Kidney epithelial cell (primary cell): ENCODE measurements at places on chromosomes 16 and 17. TPM values are rescaled to one million over a fixed set of nuclear protein-coding genes. Genes with fewer than 3 reads are reported as not detected.

Gene ZSCAN32
- 8.1 and 12.0 TPM in 2 replicates for total RNA-seq

GRCh38 chr17:58870747-58871146 is 115.1 kb downstream of the PPM1E start:
- no peak for DNase-seq

Gene CLDN9
- 1.0 and 3.1 TPM in 2 replicates for total RNA-seq

GRCh38 chr17:44932787-44933097 is 14.8 kb downstream of the KIF18B start:
- no peak for DNase-seq

Gene LRRC37A
- 2.0 and 2.8 TPM in 2 replicates for total RNA-seq

DNA sequence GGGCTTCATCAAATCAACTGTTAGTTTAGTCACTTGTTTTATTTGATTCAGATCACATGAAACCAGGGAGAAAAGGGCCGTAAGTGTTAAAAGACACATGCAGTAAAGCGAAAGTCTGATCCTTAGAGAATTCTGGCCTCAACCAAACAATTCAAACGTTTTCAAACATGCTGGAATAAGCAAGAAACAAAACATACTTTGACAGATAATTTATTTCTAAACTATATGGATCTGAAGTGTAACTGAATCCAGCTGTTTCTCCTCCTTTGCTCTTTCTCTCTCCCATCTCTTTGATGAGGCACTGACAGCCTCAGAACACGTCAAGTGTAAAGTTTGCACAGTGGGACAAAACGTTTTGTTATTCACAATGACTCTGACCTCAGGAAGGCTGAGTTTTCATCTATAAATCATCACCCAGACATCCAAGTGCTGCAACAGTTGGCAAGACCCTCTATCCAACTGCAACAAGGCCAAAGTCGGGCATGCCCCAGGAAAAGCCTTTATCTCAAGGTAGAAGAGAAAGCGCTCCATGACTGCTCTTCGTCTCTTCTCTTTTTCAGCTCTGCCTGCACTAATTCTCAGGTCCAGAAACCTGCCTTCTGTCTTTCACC is 267.1 kb upstream of the MYOCD start:
- no peak for DNase-seq

Gene MFAP4
- total RNA-seq = 0.68 and 1.3 TPM in 2 replicates

DNA sequence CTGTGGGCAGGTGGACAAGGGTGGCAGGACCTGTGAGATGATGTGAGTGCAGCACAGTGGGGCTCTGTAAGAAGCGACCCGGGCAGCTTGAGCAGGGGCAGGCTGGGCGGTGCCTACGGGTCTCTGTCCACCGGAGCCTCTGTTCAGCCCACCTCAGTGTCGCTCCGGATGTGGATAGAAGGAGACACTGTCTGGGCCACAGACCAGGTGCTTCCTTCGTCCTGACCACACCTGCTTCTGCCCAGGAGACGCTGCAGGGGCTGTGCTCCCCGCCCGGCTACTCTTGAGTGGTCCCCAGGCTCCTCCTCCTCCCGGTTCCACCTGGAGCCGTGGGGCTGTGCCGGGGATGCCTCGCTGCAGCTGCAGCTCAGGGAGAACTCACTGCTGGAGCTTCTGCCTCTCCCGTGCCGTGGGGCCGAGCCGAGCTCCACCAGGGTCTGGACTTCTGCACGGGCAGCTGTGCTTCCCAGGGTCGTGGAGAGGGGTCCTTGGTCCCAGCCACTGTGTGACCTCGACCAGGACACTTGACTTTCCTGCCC is 21.5 kb downstream of the METRNL start:
- DNase-seq = no peak

Gene TP53TG3
- total RNA-seq = not detected in 2 replicates

GRCh38 chr16:1416521-1416941 is 2.0 kb upstream of the UNKL start:
- DNase-seq = no peak

GRCh38 chr16:30567160-30567990 is 4.1 kb downstream of the ZNF688 start:
- no peak for DNase-seq

DNA sequence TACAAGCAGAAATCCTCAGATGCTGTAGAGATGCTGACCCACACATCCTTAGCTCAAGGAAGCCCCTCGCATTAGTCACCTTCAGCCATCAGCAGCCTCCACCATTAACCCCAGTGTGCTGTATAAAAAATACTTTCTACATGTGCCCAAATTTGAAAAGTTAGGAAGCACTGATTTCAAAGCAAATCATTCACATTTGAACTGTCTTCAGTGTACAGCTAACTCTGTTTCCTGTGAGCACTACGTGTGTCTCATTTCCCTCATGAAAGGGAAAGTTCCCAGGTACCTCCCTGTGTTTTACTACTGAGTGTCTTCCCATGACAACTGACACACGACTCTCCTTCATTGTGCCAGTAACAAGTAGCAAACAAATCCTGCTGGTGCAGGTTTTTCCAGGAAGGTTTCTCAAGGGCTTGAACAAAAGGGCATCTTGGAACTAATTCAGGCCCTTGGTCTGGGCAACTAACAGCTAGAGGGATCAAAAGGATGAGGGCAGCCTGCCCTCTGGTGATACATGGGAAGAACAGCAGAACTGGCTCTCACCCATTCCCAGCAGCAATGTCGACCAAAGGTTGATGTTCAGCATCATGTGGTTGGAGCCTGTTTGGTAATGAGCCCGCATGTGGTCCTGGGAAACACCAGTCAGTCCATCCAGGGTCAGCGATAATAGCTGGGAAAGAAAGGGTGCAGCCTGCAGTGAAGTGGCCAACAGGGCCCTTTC is 4.0 kb downstream of the SLC35B1 start:
- no peak for DNase-seq

DNA sequence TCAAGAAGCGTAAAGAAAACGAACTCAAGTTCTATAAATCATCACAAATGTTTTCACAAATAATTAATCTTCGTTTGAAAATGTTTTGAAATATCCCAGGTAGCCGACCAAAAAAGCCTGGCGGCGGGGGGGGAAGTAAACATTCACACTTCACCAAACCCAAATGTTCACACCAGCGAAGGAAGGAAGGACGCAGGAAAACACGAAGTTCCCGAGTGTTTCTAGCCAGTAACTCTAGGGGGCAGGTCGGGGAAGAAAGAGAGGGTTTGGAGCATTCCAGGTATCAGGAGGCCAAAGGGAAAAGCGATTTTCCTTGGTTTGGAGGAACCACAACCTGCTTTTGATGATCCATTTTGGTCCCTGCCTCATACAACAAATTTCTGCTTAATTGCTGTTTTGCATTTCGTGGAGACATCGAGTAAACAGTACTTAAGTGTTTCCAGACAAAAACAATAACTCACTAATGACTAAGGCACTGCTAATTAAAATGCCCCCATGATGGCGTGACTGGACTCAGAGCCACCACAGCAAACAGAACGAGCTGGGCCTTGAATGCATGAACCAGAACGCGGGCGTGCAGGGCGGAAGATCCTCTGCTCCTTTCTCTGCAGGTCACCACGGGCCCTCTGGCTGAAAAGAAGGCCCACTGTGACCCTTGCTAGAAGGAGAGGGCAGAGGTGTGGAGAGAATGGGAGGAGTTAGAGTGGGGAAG is 16.6 kb downstream of the ZFHX3 start:
- DNase-seq = no peak

Gene KRTAP4-3
- not detected in 2 replicates for total RNA-seq

Gene LHX1
- 39.2 and 44.3 TPM in 2 replicates for total RNA-seq

GRCh38 chr16:3734758-3735221 is 17.5 kb upstream of the TRAP1 start:
- DNase-seq = no peak

- DNase-seq = no peak
These were observed 8.5 kb upstream of the KLHL11 start for GRCh38 chr17:41873559-41874292.

GRCh38 chr17:57440522-57441269 is 184.4 kb downstream of the MSI2 start:
- DNase-seq = peak; percentile 74

- DNase-seq = no peak
These were observed 12.3 kb downstream of the CES1 start for GRCh38 chr16:55820615-55821014.

Gene TMEM132E
- total RNA-seq = 0.13 and 0.21 TPM in 2 replicates

DNA sequence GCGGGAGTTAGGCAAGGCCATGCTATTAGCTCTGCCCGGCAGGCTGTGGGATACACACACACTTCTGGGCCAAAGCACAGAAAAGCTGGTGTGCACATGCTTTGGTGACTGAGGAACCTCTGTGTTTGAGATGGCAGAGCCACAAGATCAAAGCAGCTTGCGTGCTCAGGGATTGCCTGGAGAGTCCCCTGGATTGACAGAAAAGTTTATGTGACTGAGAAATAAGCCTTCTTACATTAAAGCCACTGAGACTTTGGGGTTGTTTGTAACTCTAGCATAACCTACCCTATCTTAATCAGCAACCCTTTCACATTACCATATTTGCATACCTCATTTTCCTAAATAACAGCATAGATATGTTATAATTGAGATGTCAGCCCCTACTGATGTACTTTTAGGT is 69.3 kb downstream of the MYO1D start:
- DNase-seq = no peak

Gene CFAP119
- total RNA-seq = 1.6 and 5.7 TPM in 2 replicates

- DNase-seq = no peak
These were observed 1.5 kb downstream of the ZFPM1 start for GRCh38 chr16:88454523-88454947.

Gene MPP3
- 4.1 and 13.2 TPM in 2 replicates for total RNA-seq

DNA sequence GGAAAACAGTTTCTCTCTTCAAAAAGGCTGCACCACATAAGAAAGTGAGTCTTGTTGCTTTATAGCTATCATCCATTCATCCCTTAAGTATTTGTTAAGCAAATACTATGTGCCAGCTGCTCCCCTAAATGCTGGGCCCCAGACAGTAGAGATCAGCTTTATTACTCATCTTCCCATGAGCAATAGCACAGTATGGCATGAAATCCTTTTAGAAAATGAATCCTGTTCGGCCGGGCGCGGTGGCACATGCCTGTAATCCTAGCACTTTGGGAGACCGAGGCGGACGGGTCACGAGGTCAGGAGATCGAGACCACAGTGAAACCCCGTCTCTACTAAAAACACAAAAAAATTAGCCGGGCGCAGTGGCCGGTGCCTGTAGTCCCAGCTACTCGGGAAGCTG is 99.5 kb downstream of the MYO1D start:
- no peak for DNase-seq

GRCh38 chr17:49739641-49740271 is 24.2 kb downstream of the FAM117A start:
- DNase-seq = no peak

- DNase-seq = no peak
These were observed 47.0 kb upstream of the AMZ2 start for GRCh38 chr17:68200689-68201417.

- DNase-seq = peak; percentile 93
These were observed 660 bp upstream of the PRRT2 start for GRCh38 chr16:29811170-29811895.

Gene SLFN12L
- total RNA-seq = not detected in 2 replicates

- DNase-seq = no peak
These were observed 37.6 kb upstream of the CBFA2T3 start for GRCh38 chr16:89014403-89015230.

Gene PRRT2
- 0.27 and 0.29 TPM in 2 replicates for total RNA-seq

- no peak for DNase-seq
These were observed 37.9 kb downstream of the DHRS7B start for GRCh38 chr17:21164620-21165019.

DNA sequence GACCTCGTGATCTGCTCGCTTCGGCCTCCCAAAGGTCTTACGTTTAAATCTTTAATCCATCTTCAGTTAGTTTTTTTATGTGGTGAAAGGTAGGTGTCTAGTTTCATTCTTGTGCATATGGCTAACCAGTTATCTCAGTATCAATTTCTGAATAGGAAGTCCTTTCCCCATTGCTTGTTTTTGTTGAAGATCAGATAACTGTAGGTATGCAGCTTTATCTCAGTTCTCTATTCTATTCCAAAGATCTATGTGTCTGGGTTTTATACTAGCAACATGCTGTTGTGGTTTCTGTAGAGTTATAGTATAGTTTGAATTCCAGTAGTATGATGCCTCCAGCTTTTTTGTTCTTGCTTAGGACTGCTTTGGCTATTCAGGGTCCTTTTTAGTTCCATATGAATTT is 65.2 kb downstream of the TNFRSF13B start:
- no peak for DNase-seq

DNA sequence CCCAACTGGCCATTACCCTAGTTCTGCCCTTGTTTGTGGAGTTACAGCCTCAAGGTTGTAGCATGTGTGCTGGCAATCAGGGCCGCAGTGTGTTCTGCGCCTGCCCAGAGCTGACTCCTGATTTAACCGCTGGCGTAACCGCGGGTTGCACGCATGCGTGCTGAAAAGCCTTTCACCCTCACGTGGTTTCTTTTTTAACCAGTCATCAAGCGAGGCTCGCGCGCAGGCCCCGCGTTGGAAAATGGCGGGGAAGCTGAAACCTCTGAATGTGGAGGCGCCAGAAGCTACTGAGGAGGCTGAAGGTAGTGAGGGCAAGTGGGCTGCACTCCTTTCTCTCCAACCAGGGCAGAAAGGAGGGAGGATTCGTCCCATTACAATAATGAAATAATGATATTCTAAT is at the start of gene SYCE1L:
Gene SYCE1L, plus strand, starts transcription at position 198 of the 400 bp plus-strand sequence. Its CDS starts 44 bp downstream, at position 242.
- no peak for DNase-seq

Gene TSR3
- 138 and 144 TPM in 2 replicates for total RNA-seq

DNA sequence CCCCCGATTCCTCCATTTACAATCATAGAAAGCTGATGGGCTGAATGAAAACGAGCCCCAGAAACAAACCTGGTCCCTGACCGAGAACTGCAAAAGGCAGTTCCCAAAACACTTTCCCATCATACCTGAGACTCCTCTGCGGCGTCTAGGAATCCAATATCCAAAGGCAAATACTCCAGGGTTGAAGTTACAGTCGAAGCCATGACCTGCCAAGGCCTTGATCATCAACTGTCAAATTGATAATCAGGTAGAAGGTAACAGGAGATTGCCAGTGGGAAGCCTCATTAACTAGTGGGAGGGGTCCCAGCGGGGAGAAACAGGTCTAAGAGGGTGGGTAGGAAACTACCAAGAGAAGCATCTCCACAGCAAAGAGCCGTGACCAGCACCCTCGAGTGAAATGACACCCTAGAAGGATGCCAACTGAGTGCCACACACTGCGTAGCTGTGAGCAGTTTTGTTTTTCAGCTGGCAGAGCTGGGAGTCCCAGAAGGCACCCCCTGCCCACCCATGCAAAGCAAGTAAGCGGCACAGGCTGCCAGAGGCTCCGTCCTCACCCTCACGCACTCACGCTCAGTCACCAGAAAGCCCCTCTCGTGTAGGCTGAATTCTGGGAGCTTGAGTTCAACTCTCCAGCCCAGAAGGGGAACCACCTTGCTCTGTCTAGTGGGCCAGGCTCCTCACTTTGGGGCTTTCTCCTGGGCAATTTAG is 146.1 kb downstream of the GAS7 start:
- DNase-seq = no peak
